ENCODE measurements at places on chromosomes 1 and 21. TPM values are rescaled to one million over a fixed set of nuclear protein-coding genes. Genes with fewer than 3 reads are reported as not detected.

OR2T2 gene
- not detected for total RNA-seq

PRAMEF1 gene
- total RNA-seq: not detected

PLA2G2D gene
- not detected for total RNA-seq

DNA sequence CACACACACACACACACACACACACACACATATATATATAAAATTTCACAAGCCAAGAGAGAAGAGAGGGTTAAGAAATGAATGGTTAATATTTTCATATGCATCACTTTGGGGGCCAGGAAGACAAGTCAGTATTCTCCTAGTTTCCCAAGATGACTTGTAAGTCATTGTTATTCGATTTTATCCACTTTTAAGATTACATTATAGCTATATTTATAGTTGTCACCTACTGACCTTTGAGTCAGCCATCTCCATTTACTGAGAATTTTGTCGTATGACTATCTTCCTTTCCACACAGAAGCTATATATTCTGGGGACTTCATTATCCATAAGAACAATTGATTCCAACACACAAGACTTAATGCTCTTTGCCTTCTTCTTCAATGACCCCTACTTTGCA is 8.9 kb downstream of the LYST start:
- peaks cover 34% of the 10 kb centered on the region for H3K4me1 ChIP-seq
- H3K36me3 ChIP-seq: no peaks in the 10 kb centered on the region
- DNase-seq: no peak
- no peak overlapping the region for H3K4me3 ChIP-seq

Measured in chondrocyte (in vitro differentiated cells).